ENCODE measurements at places on chromosomes 2 and 18.
A peak's percentile ranks its signal among the peaks of the same experiment; 100 is the strongest.

GRCh38 chr2:140257692-140258300 lies 1477.6 kb upstream of the NXPH2 start:
- DNase-seq: peak; percentile 16

- DNase-seq: peak; percentile 63
These were observed 841.8 kb downstream of the SLC4A3 start for GRCh38 chr2:220469201-220469600.

GRCh38 chr2:199883474-199884212 lies 27.4 kb upstream of the C2orf69 start:
- peak; percentile 2 for DNase-seq

DNA sequence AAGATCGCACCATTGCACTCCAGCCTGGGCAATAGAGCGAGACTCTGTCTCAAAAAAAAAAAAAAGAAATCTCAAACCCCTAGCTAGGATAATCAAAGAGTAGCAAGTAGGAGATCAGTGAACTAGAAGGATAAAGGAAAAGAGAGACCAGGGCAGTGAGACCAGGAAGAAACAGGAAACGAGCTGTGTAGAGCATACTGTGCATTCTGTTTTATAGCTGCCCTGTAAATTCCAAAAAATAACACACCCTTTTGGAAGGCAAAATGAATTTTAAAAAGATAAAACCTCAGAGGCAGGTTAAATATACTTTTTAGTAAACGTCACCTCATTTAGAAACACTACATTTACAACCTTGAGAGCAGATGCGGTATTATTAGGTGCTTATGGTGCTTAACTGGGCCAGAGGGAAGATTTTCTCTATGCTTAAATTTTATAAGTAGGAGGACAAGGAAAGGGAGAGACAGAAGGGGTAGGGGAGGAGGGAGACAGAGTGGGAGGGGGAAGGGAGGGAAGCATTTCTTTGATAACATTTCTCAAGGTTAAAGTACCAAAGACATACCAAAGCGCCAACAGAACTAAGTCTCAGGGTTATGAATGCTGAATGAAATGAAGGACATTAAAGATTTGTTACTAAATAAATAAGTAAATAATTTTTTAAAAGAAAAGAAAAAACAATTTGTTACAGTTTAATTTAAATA lies 30.1 kb downstream of the FEZ2 start:
- no peak for DNase-seq

GRCh38 chr2:53347269-53347668 lies 420.3 kb upstream of the CHAC2 start:
- peak; percentile 4 for DNase-seq

- no peak for DNase-seq
These were observed 1108.7 kb upstream of the TMEFF2 start for GRCh38 chr2:193303464-193303863.

GRCh38 chr2:190961918-190962487 lies 52.0 kb downstream of the STAT1 start:
- peak; percentile 60 for DNase-seq

DNA sequence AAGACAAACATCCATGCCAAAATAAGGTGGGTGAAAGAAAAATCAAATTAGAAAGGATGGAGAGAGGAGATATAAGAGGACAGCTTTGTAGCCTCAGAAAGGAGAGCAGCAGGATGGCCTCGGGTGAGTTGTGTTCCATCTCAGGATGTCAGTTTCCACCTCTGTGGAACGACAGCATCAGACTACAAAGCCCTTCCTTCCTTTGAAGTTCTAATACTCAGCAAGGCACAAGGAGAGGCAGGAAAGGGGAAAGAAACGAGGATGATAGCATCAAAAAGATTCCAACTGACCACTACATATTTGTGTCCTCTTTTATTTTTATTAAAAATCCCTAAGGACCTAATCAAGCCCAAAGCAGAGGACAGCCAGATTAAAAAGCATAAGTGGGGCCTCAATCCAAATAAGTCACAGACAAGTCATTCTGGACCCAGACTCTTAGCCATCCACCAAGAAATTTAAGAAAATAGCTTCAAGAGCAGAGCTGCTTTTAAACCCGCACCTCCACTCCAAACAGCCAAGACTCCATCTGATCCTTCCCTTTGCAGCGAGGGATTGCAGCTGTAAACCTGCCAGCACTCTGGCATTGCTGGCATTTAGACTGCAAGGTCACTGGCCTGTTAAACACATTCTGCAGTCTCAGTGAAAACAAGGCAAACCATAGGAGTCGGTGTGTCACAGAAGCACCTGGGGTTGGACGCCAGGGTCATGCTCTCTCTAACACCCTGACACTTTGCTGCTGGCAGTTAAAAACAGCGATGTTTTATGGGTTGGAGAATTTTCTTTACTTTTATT lies 314.5 kb upstream of the CHAC2 start:
- no peak for DNase-seq

GRCh38 chr2:153873052-153874048 lies 1.6 kb downstream of the GALNT13 start:
- DNase-seq: peak; percentile 6

DNA sequence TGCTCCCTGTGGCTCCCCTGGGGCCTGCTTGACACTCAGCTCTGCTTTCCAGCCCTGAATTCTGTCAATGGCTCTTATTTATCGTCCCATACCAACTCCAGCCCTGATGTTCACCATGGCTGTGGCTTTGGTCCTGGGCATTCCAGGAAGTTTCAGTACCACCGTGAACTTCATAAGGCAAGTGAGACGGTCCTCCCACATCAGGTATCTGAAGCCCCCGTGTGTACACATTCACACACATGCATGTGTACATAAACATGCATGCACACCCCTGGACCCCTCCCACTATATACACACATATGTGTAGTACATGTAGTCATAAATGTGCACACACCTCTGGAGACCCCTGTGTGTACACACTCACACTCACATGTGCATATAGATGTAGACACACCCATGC lies 43.3 kb upstream of the PUM2 start:
- no peak for DNase-seq

DNA sequence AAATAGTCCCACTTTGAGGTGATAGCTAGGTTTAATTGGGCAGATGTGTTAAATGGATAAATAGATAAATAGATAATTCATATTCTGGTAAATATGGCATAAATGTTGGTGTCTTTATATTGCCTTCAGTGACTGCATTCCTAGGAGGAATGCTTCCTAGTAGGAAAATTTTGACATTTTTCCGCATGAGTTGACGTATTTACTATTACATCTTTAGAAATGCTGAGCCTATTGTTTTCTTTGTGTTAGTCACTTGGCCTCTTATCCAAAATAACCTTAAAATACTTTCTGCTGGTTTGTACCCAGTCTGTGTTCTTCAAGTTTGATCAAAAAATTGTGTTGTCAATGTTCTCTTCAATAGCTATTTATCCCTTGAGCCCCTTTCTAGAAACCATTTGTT lies 495.6 kb upstream of the ZEB2 start:
- DNase-seq: no peak

- no peak for DNase-seq
These were observed 707.2 kb upstream of the REG3G start for GRCh38 chr2:78318275-78318674.

GRCh38 chr2:21270083-21270491 lies 146.3 kb downstream of the TDRD15 start:
- no peak for DNase-seq

GRCh38 chr18:24491927-24492834 lies 31.7 kb downstream of the HRH4 start:
- no peak for DNase-seq

DNA sequence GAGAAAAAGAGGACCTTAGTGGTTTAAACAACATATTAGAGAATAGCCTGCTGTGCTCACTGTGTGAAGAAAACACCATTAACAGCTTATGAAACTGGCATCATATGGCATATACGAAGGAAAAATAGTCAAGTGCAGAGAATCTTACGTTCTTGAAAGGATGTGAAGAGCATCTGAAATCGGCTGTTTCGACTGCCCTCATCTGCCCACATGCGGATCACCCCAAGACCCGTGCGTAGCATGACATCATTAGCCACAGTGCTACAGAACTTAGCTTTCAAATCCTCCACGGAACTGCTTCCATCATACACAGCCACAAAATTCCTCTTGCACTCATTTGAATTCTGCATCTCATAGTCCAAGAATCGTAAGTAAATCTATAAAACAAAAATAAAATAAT lies 84.3 kb downstream of the NETO1 start:
- DNase-seq: no peak

- DNase-seq: no peak
These were observed 53.5 kb upstream of the ID2 start for GRCh38 chr2:8628179-8628865.

DNA sequence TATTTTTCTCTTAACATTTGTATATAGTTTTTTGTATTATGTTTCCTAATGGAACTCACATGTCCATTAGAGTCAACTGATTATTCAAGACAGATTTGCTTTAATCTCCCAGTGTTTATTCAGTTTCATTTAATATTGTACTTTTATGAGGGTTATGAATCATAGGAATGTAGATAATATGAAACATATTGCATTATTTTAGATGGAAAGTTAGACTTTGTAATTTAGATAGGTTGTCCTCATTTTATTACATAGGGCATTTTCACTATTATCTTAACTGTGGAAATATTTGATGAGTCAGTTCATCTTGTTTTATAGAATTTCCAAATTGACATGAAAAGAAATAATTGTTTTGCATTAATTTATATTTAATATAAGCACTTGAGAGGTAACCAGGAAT lies 240.8 kb downstream of the PLCL1 start:
- DNase-seq: peak; percentile 22

DNA sequence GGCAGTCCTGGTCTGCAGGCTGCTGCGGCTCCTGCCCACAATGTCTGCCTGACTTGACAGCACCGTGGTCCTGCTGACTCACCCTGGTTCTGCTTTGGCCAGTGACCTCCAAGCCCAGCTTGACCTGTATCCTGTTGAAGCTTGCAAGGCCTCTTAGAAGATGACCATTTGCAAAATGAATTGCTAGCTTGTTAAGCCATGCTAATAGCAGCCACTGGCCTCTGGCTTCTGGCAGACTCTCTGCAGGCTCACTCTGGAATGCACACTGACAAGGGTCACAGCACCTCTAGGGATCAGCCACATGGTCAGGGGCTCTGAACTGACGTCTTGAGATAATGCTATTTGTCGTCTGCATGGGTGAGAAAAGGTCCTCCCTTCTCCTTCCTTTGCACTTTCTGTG lies 25.9 kb downstream of the CNGA3 start:
- no peak for DNase-seq

- no peak for DNase-seq
These were observed 55.4 kb upstream of the UPP2 start for GRCh38 chr2:158046121-158046880.

DNA sequence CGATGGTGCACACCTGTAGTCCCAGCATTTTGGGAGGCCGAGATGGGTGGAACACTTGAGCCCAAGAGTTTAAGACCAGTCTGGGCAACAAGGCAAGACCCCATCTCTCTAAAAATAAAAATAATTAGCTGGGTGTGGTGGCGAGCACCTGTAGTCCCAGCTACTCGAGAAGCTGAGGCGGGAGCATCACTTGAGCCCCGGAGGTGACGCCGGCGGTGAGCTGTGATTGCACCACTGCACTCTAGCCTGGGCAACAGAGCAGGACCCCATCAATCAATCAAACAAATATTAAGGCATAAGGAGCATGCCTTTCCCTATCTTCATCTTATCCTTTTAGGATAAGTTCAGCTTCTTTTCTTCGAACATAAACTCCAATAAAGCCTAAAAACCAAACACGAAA lies 1.1 kb downstream of the WDSUB1 start:
- no peak for DNase-seq

DNA sequence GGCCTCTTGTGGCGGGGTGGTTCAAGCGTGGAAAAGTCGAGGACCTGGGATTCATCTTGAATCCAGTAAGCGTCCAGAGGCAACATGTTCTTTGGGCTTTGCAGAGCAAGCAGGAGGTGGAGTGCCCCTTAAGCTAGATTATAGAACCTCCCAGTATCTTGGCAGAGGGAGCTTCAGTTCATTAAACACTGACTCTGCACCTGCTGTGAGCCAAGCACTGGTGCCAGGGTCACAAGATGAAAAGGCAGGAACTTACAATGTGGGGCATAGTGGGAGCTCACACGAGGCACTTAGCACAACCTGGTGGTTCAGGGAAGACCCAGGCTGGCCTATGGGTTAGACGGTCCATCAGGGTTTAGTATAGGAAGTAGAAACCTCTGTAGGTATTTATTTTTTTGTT lies 7.4 kb upstream of the FZD5 start:
- no peak for DNase-seq

DNA sequence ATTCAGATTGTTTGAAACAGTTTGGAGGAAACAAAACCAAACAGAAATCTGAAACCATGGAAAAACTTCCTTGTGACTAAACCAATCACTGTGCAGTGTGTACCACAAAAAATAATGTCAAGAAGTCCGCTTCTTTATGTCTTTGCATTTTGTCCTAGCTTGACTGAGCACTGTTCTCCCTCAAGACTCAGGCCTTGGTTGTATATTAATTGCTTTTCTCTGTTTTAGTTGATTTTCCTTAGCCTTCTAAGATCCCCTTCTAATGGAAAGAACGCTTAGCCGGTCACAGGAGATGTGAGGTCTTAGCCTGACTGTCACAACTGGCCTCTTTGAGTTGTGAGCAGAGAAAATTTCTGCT lies 56.6 kb downstream of the LCLAT1 start:
- DNase-seq: no peak

- peak; percentile 22 for DNase-seq
These were observed 93.0 kb upstream of the ODC1 start for GRCh38 chr2:10541081-10541480.

DNA sequence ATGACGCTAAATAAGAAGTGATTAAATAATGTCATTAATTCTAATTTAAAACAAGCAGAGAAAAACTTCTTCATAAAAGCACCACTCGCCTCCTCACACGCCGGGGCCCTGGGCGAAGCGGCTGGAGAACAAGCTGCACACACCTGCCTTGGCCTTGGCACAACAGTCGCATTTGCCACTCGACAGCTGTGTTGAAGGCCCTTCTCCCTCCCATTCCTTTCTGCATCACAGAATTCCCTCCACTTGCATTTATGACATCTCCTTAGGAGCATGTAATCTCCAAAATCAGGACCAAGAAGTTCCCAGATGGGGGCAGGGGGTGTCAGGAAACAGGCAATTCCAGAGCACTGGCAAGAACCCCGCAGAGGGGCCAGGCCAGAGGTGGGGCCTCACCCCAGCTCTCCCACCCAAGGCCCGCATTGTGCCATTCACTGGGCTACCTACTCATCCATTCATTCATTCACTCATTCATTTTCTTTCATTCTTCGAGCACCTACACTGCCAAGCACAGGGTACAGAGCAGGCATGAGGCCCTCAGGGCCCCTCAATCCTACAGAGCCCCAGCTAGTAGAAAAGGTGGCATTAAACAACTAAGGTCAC lies 6.4 kb downstream of the HDAC4 start:
- no peak for DNase-seq

DNA sequence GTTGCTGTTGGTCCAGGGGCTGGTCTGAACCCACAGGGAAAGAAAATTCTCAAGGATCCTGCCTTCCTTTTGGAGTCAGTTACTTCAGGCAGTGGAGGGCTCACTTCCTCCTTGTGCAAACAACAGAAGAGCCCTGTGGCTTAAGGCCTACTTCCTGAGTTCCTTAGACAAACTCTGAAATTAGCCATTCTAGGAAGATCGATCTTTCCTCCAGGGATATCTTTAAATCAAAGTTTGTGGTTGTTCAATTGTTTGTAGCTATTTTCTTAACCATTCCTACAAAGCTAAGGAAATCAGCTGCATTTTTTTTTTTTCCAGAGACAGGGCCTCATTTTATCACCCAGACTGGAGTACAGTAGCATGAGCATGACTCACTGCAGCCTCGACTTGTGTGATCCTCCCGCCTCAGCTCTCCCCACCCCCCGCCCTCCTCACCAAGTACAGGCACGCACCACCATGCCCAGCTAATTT lies 156.0 kb downstream of the TANC1 start:
- DNase-seq: peak; percentile 88

All from fibroblast of mammary gland (primary cell).